CD14-positive monocyte (primary cell): ENCODE measurements at places on chromosomes 16 and 17. TPM values are rescaled to one million over a fixed set of nuclear protein-coding genes. Genes with fewer than 3 reads are reported as not detected.

The DHRS7C gene
- polyA plus RNA-seq = not detected

GRCh38 chr17:2778489-2778888 is 17.7 kb upstream of the RAP1GAP2 start:
- peaks cover 38% of the 10 kb centered on the region for H3K27me3 ChIP-seq
- no peaks in the 10 kb centered on the region for H3K36me3 ChIP-seq
- no peak overlapping the region for H3K4me3 ChIP-seq
- DNase-seq = no peak

DNA sequence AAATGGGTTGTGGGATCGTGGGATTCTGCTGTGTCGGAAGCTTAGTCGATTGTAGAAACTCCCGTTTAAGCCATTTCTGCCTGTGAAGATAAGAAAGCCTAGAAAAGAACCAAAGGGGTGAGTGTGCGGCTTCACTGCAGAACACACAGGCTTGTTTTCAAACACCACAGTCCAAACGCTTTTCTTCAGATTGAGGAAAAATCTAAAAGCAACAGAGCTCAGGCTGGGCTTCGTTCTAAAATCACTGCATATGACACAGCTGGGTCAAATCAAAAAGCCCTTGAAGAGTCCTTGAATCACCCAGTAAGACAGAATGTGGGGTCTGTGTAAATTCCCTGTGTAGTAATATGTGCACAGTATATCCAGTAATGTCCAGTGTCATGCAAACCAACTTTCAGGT is 25.7 kb downstream of the NUBP1 start:
- H3K4me3 ChIP-seq = no peak overlapping the region
- peaks cover 47% of the 10 kb centered on the region for H3K36me3 ChIP-seq
- H3K4me1 ChIP-seq = peaks cover 49% of the 10 kb centered on the region
- no peak overlapping the region for H3K27ac ChIP-seq
- DNase-seq = no peak

DNA sequence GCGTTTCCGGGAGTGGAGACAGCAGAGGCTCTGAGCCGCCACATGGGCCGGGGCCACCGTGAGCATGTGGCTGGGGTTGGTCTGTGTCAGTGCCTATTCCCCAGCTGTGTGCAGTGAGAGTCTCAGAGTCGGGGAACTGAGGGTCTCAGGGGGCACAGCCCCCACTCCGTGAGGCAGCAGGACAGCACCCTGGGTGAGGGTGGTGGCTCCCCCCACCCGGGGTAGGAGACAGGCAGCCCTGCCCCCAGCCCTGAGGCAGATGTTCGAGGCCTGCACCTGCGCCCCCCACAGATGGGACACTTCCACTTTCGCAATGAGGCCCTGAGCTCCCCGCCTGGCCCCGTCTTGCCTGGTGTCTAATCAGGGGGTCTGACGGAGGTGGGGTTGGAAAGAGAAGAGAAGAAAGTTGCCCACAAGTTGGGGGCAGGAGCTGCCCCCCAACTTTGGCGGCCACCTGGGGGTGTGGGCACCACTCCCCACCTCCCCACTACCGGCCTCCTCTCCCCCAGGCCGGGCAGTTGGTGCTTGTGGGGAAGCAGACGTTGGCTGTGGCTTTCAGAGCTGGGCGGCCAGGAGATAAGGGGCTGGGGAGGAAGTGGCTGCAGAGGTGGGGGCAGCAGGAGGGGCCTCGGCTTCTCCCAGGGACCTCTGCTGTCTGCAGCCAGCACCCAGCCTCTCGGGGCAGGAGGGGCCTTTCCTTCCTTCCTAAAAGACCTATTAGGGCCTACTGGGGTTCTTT is 1.8 kb upstream of the CBFA2T3 start:
- H3K4me1 ChIP-seq = peaks cover 60% of the 10 kb centered on the region
- H3K27me3 ChIP-seq = no peaks in the 10 kb centered on the region
- H3K36me3 ChIP-seq = no peaks in the 10 kb centered on the region
- no peak overlapping the region for H3K27ac ChIP-seq
- peak overlapping the region; percentile 95 for H3K4me3 ChIP-seq
- peak; percentile 17 for DNase-seq

The HOXB9 gene
- not detected for polyA plus RNA-seq

The AHSP gene
- polyA plus RNA-seq = not detected

The CDR2 gene
- 4.9 and 5.9 TPM in 2 replicates for polyA plus RNA-seq

- peaks cover 40% of the 10 kb centered on the region for H3K36me3 ChIP-seq
- H3K27ac ChIP-seq = no peak overlapping the region
- H3K4me3 ChIP-seq = no peak overlapping the region
- H3K27me3 ChIP-seq = no peaks in the 10 kb centered on the region
- DNase-seq = no peak
These were observed 1.8 kb upstream of the SYNRG start for GRCh38 chr17:37610971-37611370.

GRCh38 chr17:73595068-73595467 is 49.2 kb downstream of the SDK2 start:
- peaks cover 6% of the 10 kb centered on the region for H3K27me3 ChIP-seq
- DNase-seq = no peak
- H3K4me1 ChIP-seq = peaks cover 2% of the 10 kb centered on the region

The TM4SF5 gene
- not detected for polyA plus RNA-seq

The MMP2 gene
- polyA plus RNA-seq = not detected in 2 replicates

The RNF112 gene
- polyA plus RNA-seq = 0.56 and 0.57 TPM in 2 replicates

GRCh38 chr17:57880086-57880456 is 30.2 kb upstream of the MRPS23 start:
- no peak for DNase-seq
- no peak overlapping the region for H3K27ac ChIP-seq
- peaks cover 14% of the 10 kb centered on the region for H3K4me1 ChIP-seq
- H3K27me3 ChIP-seq = no peaks in the 10 kb centered on the region
- H3K4me3 ChIP-seq = no peak overlapping the region
- peaks cover 52% of the 10 kb centered on the region for H3K36me3 ChIP-seq

The ENPP7 gene
- 0.05 TPM in 1 of 2 replicates, not detected in the other for polyA plus RNA-seq

DNA sequence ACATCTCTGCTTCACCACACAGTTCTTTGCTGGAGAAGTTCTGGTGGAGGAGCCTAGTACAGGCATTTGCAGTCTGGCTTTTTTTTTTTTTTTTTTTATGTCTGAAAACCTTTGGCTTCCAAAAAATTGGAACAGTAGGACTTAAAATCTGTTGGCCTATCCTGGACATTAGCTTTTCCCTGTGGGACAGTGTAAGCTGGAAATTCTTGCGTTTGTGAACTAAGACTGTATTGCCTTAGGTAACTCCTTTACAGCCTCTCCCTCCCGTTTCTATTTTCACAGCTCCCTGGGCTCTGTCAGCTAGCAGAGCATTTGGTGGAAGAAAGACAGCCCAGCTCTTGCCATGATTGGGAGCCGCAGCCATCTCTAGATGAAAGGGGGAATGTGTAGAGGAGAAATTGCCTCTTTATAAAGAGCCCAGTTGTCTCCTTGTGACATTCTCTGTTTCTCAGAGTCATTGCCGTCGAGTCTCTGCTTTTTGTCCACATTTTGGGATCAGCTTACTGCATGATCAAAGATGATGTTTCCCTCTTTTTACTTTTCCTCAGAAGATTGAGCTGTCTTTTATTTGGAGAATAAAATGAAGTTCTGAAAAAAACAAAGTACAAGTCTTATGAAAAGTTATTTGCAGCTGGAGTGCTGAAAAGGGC is 227.5 kb downstream of the SPECC1 start:
- no peak overlapping the region for H3K4me3 ChIP-seq
- no peak overlapping the region for H3K27ac ChIP-seq
- DNase-seq = no peak
- no peaks in the 10 kb centered on the region for H3K27me3 ChIP-seq
- no peaks in the 10 kb centered on the region for H3K4me1 ChIP-seq
- peaks cover 76% of the 10 kb centered on the region for H3K36me3 ChIP-seq
